Aorta (tissue), 5 donors: ENCODE measurements at places on chromosomes 6 and 20. TPM values are rescaled to one million over a fixed set of nuclear protein-coding genes. Genes with fewer than 3 reads are reported as not detected.
A peak's percentile ranks its signal among the peaks of the same experiment; 100 is the strongest.

GRCh38 chr6:75852721-75853120 lies 103.7 kb downstream of the MYO6 start:
- H3K36me3 ChIP-seq = no peaks in the 10 kb centered on the region
- peaks cover 2% of the 10 kb centered on the region for H3K4me1 ChIP-seq
- DNase-seq = no peak
- H3K27ac ChIP-seq = no peak overlapping the region
- H3K27me3 ChIP-seq = no peaks in the 10 kb centered on the region
- H3K4me3 ChIP-seq = no peak overlapping the region

MACROD2 gene
- 11.2 TPM for total RNA-seq

DNA sequence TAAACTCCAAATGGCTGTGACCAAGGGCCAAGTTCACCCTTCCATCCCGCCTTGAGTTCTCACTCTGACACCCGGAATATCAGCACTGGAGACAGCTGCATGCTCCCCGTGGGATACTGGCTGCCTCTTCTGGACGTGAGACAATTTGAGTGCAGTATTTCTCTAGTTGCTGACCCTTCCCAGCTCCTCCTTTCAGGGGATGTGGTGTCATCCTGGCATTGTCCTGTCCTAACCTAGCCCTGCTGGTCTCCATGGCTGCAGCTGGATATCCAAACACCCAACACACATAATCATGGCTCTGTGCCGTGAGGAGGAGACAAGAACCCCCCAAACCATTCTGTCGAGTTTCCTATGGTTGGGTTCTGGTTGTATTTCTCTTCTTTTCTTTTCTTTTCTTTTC lies 82.6 kb downstream of the PAX1 start:
- no peak overlapping the region for H3K27ac ChIP-seq
- H3K4me3 ChIP-seq = no peak overlapping the region
- no peaks in the 10 kb centered on the region for H3K4me1 ChIP-seq

GRCh38 chr6:107185391-107185970 lies 70.2 kb upstream of the BEND3 start:
- no peaks in the 10 kb centered on the region for H3K27me3 ChIP-seq
- H3K4me3 ChIP-seq = no peak overlapping the region
- H3K27ac ChIP-seq = no peak overlapping the region
- H3K4me1 ChIP-seq = no peaks in the 10 kb centered on the region

GPX5 gene
- total RNA-seq = not detected

- no peak overlapping the region for H3K27ac ChIP-seq
- no peak for DNase-seq
- H3K4me1 ChIP-seq = no peaks in the 10 kb centered on the region
- H3K36me3 ChIP-seq = no peaks in the 10 kb centered on the region
Measured at GRCh38 chr6:116330511-116330910, 40.2 kb upstream of the DSE start.

ENPP1 gene
- 35.2 TPM for total RNA-seq

- DNase-seq = no peak
- no peak overlapping the region for H3K4me3 ChIP-seq
- no peaks in the 10 kb centered on the region for H3K27me3 ChIP-seq
- no peaks in the 10 kb centered on the region for H3K4me1 ChIP-seq
Measured at GRCh38 chr6:9103876-9104521, 668.7 kb upstream of the SLC35B3 start.

- peak; percentile 75 for DNase-seq
- H3K4me1 ChIP-seq = peaks cover 7% of the 10 kb centered on the region
- no peaks in the 10 kb centered on the region for H3K36me3 ChIP-seq
- no peak overlapping the region for H3K4me3 ChIP-seq
- H3K27ac ChIP-seq = no peak overlapping the region
- no peaks in the 10 kb centered on the region for H3K27me3 ChIP-seq
Measured at GRCh38 chr6:143596866-143597265, 80.9 kb upstream of the PHACTR2 start.

C6orf15 gene
- not detected for total RNA-seq

GRCh38 chr20:4322499-4322898 lies 307.1 kb upstream of the RNF24 start:
- no peaks in the 10 kb centered on the region for H3K36me3 ChIP-seq
- H3K4me3 ChIP-seq = no peak overlapping the region
- DNase-seq = no peak

CEP43 gene
- total RNA-seq = 8.4 TPM

DNA sequence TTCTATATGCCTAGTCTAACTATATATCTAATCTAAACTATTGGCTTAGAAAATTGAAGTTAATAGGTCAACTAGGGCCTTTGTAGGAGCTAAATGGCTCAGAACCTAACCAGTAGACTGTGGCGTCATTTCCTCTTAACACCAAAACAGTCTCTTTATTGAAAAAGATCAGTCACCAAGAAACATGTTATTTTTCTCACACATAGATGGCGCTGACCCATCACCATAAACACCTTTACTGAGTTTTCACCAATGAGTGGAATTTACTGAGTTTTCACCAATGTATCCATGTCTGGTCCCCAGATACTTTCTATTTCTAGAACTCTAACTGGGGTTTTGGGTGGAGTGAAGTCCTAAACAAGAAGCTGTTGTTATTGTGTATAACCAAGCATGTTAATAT lies 636.0 kb downstream of the BCKDHB start:
- DNase-seq = no peak
- no peaks in the 10 kb centered on the region for H3K27me3 ChIP-seq
- H3K4me3 ChIP-seq = no peak overlapping the region
- no peak overlapping the region for H3K27ac ChIP-seq
- no peaks in the 10 kb centered on the region for H3K36me3 ChIP-seq
- no peaks in the 10 kb centered on the region for H3K4me1 ChIP-seq

DNA sequence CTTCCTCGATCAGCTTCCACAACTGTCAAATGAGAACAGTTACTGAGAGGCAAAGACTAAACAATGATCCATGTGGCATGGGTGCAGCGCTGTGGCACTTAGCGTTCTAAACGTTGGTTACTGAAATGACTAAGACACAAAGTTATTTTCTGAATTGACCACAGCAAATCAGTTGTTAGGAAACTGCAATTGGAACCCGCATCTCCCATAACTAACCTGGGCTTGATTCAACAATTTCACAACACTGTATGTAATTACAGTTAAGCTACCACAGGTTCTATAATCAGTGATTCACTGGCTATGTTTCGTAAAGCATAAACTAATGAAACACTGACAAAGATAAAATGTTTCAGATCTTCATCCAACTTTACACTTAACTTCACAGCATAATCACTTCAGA lies 12.5 kb downstream of the WDR27 start:
- H3K27me3 ChIP-seq = no peaks in the 10 kb centered on the region
- H3K36me3 ChIP-seq = peaks cover 3% of the 10 kb centered on the region
- H3K27ac ChIP-seq = no peak overlapping the region
- no peaks in the 10 kb centered on the region for H3K4me1 ChIP-seq
- H3K4me3 ChIP-seq = no peak overlapping the region

C20orf202 gene
- total RNA-seq = 0.54 TPM

DNA sequence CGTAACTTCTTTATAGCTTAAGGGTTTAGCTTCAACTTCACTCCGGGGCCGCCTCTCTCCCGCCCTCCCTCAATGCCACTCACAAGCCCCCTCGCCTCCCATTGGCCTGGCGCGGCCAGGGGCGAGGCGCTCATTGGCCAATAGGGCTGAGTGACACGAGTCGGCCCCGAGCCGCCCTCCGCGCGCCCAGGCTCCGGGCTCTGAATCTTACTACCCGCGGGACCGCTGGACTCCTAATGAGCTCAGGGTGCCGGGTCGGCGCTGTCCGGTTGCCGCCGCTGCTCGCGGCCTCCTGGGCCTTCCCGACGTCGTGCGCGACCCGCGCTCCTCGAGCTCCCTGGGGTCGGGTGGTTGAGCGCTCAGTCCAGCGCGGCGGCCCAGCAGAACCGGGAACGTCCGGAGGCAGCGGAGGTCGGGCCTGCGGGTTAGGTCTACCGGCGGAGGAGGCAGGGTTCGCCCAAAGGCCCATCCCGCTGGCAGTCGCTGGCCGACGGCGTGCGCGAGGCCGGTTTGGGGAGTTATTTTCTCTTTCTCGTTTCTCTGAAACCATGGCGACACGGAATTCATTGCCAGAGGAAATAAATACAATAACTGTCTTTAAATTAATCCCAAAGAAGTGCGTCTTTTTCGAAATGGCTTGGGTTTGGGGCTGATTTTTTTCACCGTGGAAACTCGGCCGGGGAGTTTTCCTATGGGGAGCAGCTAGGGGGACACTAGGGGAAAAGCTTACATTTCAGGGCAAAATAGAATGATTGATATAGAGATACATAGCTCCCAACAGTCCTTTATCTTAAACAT lies at the start of gene SIM1:
SIM1 (minus strand) TSS at position 19 of the 798 bp plus-strand sequence. CDS start 1,453 bp downstream, outside the sequence.
- DNase-seq = peak; percentile 85
- H3K27ac ChIP-seq = no peak within 1 kb of the TSS
- no peaks in the 10 kb centered on the region for H3K27me3 ChIP-seq

SEMG1 gene
- total RNA-seq = not detected

GRCh38 chr6:34793877-34794276 lies 2.0 kb downstream of the BLTP3A start:
- H3K27me3 ChIP-seq = no peaks in the 10 kb centered on the region
- no peak overlapping the region for H3K27ac ChIP-seq
- H3K4me1 ChIP-seq = no peaks in the 10 kb centered on the region
- no peaks in the 10 kb centered on the region for H3K36me3 ChIP-seq

MEI4 gene
- total RNA-seq = not detected

- no peaks in the 10 kb centered on the region for H3K4me1 ChIP-seq
- H3K36me3 ChIP-seq = no peaks in the 10 kb centered on the region
- H3K4me3 ChIP-seq = no peak overlapping the region
- peaks cover 3% of the 10 kb centered on the region for H3K27me3 ChIP-seq
- no peak for DNase-seq
Measured at GRCh38 chr6:52337633-52338290, 24.2 kb upstream of the PAQR8 start.

- no peaks in the 10 kb centered on the region for H3K36me3 ChIP-seq
- DNase-seq = no peak
- H3K4me1 ChIP-seq = no peaks in the 10 kb centered on the region
- H3K27me3 ChIP-seq = no peaks in the 10 kb centered on the region
- H3K27ac ChIP-seq = no peak overlapping the region
- H3K4me3 ChIP-seq = no peak overlapping the region
Measured at GRCh38 chr6:126504792-126505191, 164.9 kb downstream of the CENPW start.

GRCh38 chr6:155352811-155353210 lies 38.5 kb upstream of the TFB1M start:
- no peak for DNase-seq
- H3K27ac ChIP-seq = no peak overlapping the region
- no peaks in the 10 kb centered on the region for H3K27me3 ChIP-seq
- no peaks in the 10 kb centered on the region for H3K36me3 ChIP-seq

DNA sequence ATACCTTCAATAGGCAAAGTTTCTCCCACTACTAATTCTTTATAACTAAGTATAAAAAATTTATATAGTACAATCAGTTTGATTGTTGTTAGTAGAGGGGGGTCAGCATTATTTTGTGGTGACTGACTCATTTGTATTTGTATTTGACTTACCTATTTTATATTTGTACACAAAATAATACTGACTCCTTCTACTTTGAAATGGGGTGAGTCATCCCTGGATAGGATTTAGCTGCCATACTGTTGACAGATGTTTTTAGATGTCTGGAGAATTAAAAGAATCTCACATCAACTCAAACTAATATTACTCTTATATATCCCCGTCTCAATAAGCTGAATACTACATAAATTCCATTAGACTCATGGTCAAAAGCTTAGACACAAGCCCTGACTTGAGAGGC lies 114.9 kb downstream of the FRK start:
- DNase-seq = no peak
- no peaks in the 10 kb centered on the region for H3K4me1 ChIP-seq
- H3K4me3 ChIP-seq = no peak overlapping the region

DNA sequence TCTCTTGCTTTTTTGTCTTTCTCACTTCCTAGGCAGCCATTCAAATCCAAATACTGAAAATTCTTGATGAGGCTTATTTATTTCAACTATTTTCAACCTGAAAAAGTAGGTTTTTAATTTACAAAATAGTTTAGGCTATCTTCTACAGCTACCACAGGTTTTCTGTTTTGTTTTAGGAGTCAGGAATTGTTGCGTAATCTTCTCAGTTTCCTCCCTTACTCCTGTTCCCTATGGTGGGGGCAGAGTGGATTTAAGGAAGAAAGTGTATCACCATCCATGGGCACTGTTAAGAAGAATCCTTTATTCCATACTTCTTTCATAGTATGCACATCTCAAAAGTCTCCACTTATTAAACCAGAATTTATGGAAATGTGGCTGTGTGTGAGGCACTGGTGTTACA lies 182.4 kb downstream of the KHDC1L start:
- H3K27me3 ChIP-seq = no peaks in the 10 kb centered on the region
- H3K4me1 ChIP-seq = peaks cover 7% of the 10 kb centered on the region
- no peaks in the 10 kb centered on the region for H3K36me3 ChIP-seq

MOG gene
- not detected for total RNA-seq

LPIN3 gene
- total RNA-seq = 22.6 TPM

DNA sequence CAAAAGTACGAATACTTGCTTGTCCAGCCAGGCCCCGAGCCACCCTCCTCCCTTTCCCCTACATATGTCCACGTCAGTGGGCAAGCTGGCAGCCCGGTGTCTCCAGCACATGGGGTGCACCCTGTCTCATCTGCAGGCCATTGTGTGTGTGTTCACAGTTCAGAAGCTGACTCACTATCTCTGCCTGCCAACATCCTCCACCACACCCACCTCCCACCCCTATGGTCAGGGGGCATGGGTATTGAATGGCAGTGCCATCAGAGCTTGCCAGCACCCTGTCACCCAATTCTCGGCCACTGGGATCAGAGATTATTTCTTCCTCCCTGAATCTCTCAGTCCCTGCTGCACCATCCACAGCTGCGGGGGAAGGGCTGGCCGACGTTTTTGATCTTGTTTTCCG lies 195.7 kb downstream of the FARS2 start:
- no peaks in the 10 kb centered on the region for H3K4me1 ChIP-seq
- H3K27ac ChIP-seq = no peak overlapping the region
- no peak for DNase-seq
- H3K27me3 ChIP-seq = no peaks in the 10 kb centered on the region
- no peak overlapping the region for H3K4me3 ChIP-seq

GRM1 gene
- 0.13 TPM for total RNA-seq

GRCh38 chr6:48178700-48179099 lies 67.7 kb upstream of the PTCHD4 start:
- no peaks in the 10 kb centered on the region for H3K36me3 ChIP-seq
- H3K27ac ChIP-seq = no peak overlapping the region
- no peak for DNase-seq
- H3K4me1 ChIP-seq = no peaks in the 10 kb centered on the region
- no peak overlapping the region for H3K4me3 ChIP-seq

- H3K27me3 ChIP-seq = no peaks in the 10 kb centered on the region
- peaks cover 6% of the 10 kb centered on the region for H3K36me3 ChIP-seq
- H3K4me3 ChIP-seq = no peak overlapping the region
- no peaks in the 10 kb centered on the region for H3K4me1 ChIP-seq
Measured at GRCh38 chr20:9400171-9401025, 114.0 kb upstream of the LAMP5 start.
